NCI-H446 treated with DMSO at 0.1 percent for 48 hours (cell line): ENCODE measurements at places on chromosomes 6 and 20.

GRCh38 chr6:56046576-56046975 lies 171.2 kb upstream of the BMP5 start:
- no peak for DNase-seq

- no peak for DNase-seq
Observed at GRCh38 chr6:137150072-137150471, 23.4 kb downstream of the IL22RA2 start.

GRCh38 chr6:56349194-56349593 lies 101.8 kb upstream of the COL21A1 start:
- DNase-seq, result no peak

DNA sequence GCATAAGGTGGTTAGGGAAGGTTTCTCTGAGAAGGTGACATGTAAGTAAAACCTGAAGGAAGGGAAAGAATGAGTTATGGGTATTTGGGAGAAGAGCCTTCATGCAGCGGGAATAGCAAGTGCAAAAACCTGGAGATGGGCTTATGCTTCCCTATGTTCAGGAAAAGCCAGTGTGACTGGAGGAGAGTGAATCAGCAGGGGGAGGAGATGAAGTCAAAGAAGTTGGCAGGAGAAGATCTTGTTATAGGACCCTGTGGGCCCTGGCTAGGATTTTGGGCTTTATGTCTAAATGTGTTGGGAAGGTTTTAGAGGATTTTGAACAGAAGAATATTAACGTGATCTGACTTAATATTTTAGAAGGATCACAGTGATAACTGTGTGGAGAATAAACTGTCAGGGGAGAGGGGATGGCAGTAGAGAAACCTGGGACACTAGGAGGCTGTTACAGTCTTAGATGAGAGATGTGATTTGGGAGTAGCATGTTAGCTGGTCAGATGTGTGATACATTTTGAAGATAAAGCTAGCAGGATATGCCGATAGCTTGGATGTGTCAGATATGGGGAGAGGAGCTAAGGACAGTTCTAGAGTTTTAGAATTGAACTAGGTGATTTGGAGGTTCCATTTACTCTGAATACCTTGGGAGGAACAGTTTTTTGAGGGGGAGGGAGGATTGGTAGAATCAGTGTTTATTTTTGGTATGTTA lies 41.0 kb downstream of the PHF3 start:
- no peak for DNase-seq

- no peak for DNase-seq
Observed at GRCh38 chr6:35014786-35015185, 125.7 kb downstream of the ANKS1A start.

- no peak for DNase-seq
Observed at GRCh38 chr20:21569586-21569985, 55.7 kb upstream of the NKX2-2 start.

GRCh38 chr6:170088582-170088955 lies 202.3 kb downstream of the DLL1 start:
- DNase-seq, result no peak

- DNase-seq, result no peak
Observed at GRCh38 chr20:32385541-32385940, 27.4 kb downstream of the ASXL1 start.
